ENCODE measurements at places on chromosomes 12 and 14.
A peak's percentile ranks its signal among the peaks of the same experiment; 100 is the strongest.

DNA sequence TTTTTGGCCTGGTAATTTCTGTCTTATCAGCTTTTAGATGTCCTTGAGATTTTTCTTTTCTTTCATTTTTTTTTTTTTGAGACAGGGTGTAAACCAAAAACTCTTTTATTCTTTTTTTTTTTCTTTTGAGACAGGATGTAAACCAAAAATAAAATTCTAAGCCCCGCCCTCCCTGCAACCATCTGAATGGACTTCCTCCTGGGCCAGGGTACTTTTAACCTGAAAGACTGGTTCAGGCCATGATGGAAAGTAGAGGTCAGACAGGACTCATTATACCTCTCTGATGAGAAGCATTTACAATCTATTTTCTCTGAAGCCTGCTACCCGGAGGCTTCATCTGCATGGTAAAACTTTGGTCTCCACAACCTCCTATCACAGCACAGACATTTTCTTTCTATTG, 33.5 kb upstream of the TCL1B start:
- no peak for DNase-seq

DNA sequence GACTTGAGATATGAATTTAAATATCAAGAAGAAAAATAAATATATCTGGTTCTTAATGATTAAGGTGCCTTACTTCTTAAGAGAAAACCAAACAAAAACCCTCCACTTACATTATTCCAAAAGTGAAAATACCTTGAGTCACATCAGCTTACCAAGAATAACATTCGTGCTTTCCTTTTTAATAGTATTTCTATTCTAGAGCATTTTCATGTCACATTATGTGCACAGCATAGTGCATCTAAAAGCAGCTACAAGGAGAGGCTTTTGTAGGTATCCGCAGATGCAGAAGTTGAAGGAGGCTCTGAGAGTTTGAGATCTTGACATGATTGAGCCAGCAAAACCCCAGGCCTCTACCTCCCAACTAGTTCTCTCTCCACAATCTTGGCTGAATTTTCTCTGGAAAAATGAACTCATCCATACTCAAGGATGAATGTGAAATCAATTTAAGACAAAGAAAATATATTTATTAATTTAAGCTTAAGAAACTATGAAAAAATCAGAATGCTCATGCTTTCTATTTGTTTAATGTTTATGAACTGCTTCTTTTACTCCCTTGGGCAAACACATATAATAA, 275.0 kb downstream of the AKAP6 start:
- DNase-seq: no peak

DNA sequence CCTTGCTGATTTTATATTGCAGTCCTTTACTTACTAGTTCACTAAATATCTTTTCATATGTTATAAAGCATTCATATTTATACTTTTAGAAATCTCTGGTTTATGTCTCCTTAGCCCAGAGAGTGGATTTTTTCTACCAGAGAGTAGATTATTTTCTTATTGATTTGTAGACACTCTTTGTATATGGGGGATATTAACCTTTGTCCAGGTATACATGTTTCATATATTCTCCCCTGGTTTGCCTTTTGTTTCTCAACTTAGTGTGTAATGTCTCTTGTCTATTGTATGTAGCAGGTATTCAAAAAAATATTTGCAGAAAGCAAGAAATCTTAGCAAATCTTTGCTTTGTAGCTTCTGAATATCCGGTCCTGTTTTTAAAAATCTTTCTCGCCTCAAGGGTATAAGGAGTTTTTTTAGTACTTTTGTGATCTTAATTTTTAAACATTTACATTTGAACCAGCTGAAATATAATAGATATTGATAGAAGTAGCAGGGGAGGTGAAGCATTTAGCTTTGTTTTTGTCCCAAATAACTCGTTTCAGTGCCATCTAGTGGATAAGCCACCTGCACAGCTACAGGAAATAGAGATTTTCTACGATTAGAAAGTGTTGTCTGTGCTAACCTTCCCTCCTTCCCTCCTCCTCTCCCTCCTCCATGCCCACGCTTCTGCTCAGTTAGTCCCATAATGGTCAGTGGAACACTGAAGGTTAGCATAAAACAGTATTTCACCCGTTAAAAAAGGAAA, 97.0 kb downstream of the PHETA1 start:
- no peak for DNase-seq

DNA sequence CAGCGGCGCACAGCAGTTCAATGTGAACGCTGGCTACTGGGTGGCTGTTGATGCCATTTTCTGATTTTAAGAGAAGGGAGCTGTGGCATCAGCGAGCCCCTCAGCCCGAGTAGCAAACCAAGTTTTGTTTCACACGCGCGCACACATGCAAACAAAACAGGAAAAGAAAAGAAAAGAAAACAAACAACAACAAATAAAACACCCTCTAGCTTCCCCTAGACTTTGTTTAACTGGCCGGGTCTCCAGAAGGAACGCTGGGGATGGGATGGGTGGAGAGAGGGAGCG, 540 bp downstream of the PAX9 start:
- no peak for DNase-seq

- no peak for DNase-seq
These were observed 68.6 kb downstream of the EP400 start for GRCh38 chr12:132018193-132018916.

DNA sequence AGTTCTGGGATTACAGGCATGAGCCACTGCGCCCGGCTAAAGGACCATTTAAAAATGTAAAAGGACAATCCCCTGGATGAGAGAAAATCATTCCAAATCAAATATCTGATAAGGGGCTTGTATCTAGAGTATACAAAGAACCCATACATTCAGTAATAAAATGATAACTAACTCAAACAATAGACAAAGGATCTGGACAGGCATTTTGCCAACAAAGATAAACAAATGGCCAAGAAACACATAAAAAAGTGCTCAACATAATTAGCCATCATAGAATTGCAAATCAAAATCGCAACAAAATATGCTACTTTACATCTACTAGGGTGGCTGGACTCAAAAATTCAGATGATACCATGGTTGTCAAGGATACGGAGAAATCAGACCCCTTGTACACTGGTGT, 8.5 kb upstream of the BICD1 start:
- no peak for DNase-seq

DNA sequence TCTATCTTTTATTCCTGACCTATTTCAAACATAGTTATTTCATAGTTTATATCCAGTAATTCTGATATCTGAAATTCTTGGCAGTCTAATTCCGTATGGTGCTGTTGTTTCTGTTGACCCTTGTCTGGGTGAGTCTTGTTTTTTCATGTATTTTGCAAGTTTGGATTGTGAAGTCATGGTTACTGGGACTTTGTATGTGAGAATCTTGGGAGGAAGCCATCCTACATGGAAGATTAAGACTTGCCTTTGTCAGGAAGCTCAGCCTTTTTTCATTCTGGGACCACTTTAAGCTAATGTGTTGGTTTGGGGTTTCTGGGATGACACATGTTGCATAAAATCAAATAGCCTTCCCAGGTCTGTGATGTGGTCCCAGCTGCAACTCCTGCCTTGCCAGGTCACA, 191.6 kb upstream of the E2F7 start:
- DNase-seq: no peak

GRCh38 chr14:85221832-85222231, 308.1 kb upstream of the FLRT2 start:
- no peak for DNase-seq

- DNase-seq: no peak
These were observed 22.9 kb downstream of the DYRK2 start for GRCh38 chr12:67671419-67671818.

GRCh38 chr14:98711453-98711852, 560.5 kb downstream of the BCL11B start:
- DNase-seq: no peak

- peak; percentile 35 for DNase-seq
These were observed 58.9 kb upstream of the TMTC2 start for GRCh38 chr12:82627799-82628198.

DNA sequence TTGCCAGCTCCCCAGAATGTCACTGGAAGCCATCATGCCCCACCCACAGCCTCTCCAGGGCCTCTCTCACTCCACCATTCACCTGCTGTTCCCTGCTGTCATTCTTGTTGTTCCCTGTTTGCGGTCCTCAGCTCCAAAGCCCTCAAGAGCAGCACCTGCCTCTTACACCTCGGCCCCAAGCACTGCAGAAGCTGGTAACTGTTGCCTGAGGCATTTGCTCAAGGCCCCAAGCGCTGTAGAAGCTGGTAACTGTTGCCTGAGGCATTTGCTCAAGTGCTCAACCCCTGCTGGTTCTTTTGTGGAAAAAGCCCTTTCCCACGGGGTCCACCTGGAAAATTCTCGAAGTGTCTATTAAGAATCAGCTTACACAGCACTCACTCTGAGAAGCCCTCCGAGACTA, 78.0 kb downstream of the ARL6IP4 start:
- DNase-seq: no peak

DNA sequence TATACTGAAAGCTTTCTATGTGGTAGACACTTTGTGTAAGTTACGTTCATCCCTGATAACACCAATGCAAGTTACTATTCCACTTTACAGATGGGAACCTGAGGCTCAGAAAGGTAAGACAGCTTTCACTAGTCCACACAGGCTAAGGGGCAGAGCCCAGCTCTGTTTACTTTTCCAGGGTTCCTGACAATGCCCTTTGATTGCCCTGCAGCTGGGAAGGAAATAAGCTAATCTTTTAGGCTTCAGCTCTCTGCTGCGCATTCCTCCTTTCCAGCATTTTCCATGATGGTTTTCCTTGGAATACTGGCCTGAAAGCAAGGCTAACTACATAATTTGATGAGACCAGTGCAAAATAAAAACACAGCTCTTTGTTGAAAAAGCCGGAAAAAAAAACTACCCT, 185.7 kb upstream of the BTG1 start:
- no peak for DNase-seq

DNA sequence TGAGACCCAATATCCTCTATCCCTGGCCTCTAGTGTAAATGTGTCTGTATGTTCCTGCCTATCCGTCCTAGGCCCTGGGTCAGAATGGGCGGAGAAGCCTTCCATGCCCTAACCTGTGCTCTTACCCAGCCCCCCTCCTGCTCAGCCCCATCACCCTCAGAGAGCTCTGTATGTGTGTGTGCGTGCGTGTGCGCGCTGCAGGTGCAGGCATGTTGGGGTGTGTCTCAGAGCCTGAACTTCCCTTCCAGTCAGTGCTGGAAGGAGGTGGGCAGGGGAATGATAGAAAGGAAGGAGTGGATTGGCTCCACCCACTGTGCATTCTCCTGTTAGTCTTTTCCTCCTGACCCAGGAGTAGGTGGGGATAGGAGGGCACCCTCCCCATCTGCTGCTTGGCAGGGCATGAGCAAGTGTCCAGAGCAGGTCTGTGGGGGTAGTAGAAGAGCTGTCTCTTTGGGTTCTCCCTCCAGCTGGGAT, 7.2 kb downstream of the NAB2 start:
- DNase-seq: peak; percentile 31

GRCh38 chr12:13489246-13489645, 292.7 kb downstream of the EMP1 start:
- DNase-seq: no peak

GRCh38 chr14:101328412-101329028, 232.8 kb upstream of the DIO3 start:
- no peak for DNase-seq

DNA sequence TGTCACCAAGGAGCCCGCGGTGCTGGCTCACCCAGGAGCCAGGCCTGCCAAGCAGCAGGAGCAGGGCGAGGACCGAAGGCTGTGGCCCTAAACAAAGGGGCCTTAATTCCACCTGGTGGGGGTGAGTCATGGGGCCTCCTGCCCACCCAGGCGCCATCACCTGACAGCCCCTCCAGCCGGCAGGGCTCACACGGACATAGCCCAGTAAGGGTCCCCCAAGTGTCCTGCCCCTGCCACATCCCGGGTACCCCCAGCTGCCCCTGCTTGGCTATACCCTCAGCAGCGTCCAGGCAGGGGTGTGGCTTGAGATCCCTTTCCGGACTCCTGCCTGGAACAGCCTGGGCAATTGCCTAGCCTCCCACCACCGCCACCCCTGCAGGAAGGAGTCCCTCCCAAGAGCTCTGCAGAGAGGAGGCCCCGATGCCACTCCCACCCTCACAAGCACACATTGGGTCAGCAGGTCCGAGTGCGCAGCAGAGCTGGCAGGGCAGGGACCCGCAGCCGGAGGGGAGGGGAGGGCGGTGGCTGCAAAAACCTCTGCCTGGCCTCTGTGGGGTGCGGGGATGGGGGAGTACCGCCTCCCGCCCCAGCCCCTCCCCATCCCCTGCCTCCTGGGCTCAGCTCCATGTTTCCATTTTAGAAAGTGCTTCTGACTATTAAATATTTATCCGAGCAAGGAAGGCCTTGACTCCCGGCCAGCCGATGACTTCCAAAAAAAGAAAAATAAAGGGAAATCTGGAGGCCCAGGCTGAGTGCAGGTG, 4.6 kb downstream of the AHNAK2 start:
- DNase-seq: no peak

GRCh38 chr12:6635856-6636531, at the start of gene LPAR5:
LPAR5 (minus strand) TSS chr12:6635959; CDS start chr12:6621248, 14,711 bp downstream.
- no peak for DNase-seq

- DNase-seq: no peak
These were observed 39.1 kb downstream of the TSPAN11 start for GRCh38 chr12:30965613-30965985.

GRCh38 chr12:131507881-131508280, 203.0 kb upstream of the SFSWAP start:
- DNase-seq: no peak

DNA sequence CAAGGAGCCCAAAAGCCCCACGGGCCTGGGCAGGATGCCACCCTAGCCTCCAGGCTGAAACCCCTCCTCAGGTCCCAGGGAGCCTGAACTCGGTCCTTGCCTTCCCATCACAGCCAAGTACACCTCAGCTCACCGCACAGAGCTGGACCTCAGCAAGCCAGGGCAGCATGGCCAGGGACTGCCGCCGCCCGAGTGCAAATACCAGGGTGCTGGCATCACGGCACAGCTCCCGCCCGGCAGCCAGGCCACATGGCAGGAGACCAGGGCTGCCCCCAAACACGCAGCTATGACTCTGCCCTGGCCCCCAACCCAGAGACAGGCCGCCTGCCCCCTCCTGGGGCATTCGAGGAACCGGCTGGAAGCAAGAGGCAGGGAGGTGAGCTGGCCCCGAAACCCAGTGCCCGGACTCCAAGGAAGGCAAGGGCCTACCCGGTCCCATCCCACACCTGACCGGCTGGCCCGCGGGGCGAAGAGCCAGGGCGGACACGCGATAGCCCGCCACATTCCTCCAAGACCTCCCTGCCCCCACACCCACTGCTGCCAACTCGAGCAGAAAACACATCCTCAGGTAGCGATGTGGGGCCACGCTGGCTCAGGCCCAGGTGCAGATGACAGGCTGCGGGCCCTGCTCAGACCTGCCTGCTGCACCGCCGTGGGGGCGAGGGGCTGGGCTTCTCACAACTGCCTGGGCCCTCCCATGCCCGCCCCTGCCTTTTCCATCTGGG, 2.7 kb downstream of the JAG2 start:
- no peak for DNase-seq

- DNase-seq: no peak
These were observed 58.0 kb upstream of the TRHDE start for GRCh38 chr12:72214163-72214562.

- no peak for DNase-seq
These were observed 127.7 kb downstream of the SNAPC1 start for GRCh38 chr14:61889914-61890351.

GRCh38 chr14:85501751-85502150, 28.2 kb upstream of the FLRT2 start:
- no peak for DNase-seq

GRCh38 chr12:9103050-9103849, 12.5 kb downstream of the A2M start:
- no peak for DNase-seq

Data from DMS 273 treated with DMSO at 0.1 percent for 48 hours (cell line).